ENCODE measurements at places on chromosomes 12 and 14. TPM values are rescaled to one million over a fixed set of nuclear protein-coding genes. Genes with fewer than 3 reads are reported as not detected.

CLEC1B gene
- total RNA-seq: not detected

FOXM1 gene
- total RNA-seq: 94.4 TPM

CCDC175 gene
- not detected for total RNA-seq

SPX gene
- 2.5 TPM for total RNA-seq

MORN3 gene
- 0.23 TPM for total RNA-seq

GUCY2C gene
- total RNA-seq: not detected

GPR137C gene
- 0.08 TPM for total RNA-seq

FOXG1 gene
- total RNA-seq: 0.14 TPM

LACRT gene
- not detected for total RNA-seq

DYNLL1 gene
- 628 TPM for total RNA-seq

ANO6 gene
- total RNA-seq: 69.2 TPM

PIP4P1 gene
- total RNA-seq: 35.4 TPM

GOLT1B gene
- 88.9 TPM for total RNA-seq

ZNF664 gene
- 61.9 TPM for total RNA-seq

NRXN3 gene
- 0.75 TPM for total RNA-seq

AQP6 gene
- total RNA-seq: not detected

MEG3 gene
- 65.6 TPM for total RNA-seq

DCP1B gene
- 8.3 TPM for total RNA-seq

KRT2 gene
- not detected for total RNA-seq

OR11G2 gene
- total RNA-seq: not detected

ADCY6 gene
- total RNA-seq: 16.4 TPM

PTPRO gene
- 0.06 TPM for total RNA-seq

TGM1 gene
- 1.3 TPM for total RNA-seq

SIX1 gene
- total RNA-seq: 6.5 TPM
